ENCODE measurements at places on chromosomes 7 and 10.

- no peak for DNase-seq
These were observed 1197.7 kb upstream of the LRRN3 start for GRCh38 chr7:109893231-109893630.

DNA sequence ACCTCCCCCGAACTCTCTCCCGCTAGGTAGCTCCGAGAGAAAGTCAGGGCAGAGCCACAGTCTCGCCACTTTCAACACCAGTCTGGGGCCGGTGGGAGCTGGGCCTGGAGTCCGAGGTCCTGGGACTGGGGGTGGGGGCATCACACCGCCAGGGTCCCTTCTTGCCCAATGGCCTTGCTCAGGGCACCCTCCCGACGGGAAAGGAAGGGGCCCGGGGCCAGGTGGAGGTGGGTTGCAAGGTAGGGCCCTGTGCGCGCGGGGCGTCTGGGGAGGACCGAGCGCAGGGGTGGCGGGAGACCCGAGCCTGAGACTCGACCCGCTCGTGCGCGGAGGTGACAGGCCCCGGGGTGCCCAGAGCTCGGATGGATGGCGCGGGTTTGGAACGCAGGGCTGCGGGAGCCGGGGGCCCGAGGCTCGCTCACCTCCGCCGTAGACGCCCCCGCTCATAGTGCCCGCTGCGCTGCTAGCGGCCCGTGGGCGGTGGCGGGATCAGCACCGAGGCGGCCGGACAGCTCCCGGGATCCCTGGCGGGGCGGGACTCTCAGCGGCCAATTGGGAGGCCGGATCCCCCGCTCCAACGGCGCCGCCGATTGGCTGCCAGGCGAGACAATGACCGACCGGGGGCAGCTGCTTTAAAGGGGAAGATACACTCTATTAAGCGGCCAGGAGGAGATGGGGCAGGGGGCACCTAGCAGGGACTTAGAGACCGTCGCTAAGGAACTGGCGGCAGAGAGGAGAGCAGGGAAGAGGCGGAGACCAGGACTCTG is at the start of gene ACTL6B:
Gene ACTL6B, minus strand, starts transcription at position 541 of the 767 bp plus-strand sequence. Its CDS starts 94 bp downstream, at position 447.
- DNase-seq: no peak

DNA sequence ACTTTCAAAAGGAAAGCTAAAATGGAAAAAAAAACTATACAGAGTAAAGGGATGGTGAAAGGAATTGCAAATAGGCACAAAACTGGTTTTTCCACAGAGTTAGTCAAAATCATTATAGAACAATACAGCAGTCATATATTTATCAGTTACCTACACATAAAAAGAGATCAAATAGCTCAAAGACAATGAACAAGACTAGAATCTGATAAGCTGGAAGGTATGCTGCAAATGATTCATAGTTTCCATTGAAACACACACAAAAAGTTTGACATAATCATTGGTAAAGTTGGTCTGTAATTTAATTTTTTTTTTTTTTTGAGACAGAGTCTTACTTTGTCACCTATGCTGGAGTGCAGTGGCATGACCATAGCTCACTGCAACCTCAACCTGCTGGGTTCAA is 92.4 kb upstream of the SGCE start:
- DNase-seq: no peak

DNA sequence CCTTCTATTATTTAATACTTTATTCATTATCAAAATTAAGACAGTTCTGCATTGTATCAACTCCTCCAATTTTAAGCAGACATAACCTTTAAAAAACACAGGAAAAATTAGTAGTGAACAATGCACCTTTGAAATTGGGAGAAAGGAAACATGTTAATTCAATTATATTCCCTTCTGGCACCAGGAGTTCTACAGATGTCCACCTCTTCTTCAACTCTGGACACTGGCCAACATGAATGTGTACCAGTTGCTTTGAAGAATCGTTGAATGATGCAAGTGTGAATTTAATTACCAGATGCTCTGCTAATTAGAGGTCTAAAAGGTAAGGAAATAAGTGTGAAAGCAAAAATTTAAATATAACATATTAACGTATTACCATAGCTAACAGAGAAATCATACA is 206.7 kb upstream of the IGFBP3 start:
- no peak for DNase-seq

GRCh38 chr7:121079425-121080169 is 91.1 kb downstream of the CPED1 start:
- DNase-seq: no peak

DNA sequence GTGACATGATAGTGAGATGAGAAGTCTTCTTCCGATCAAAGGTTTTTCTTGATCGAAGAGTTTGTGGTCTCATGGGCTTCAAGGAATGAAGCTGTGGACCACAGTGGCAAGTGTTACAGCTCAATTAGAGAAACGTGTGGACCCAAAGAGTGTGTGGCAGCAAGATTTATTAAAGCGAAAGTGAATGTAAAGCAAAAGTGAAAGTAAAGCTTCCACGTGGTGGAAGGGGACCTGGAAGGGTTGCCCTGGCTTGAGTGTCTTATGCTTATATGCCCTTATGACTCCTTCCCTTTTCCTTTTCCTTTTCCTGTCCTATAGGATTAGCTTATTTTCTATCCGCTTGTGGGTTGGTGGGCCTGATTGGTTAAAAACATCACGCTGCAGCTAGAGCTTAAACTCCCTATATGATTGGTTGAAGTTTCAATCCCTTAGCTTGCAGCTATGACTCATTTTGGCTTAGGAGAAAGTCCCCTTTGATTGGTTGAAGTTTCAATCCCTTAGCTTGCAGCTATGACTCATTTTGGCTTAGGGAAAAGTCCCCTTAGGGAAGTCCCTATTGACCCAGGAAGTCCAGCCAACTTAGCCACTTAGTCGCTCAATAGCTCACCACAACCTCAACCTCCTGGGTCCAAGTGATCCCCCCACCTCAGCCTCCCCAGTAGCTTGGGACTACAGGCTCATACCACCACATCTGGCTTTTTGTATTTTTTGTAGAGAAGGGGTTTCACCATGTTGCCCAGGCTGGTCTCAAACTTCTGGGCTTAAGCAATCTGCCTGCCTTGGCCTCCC is 34.7 kb downstream of the MRPS24 start:
- DNase-seq: no peak

- no peak for DNase-seq
These were observed 60.2 kb downstream of the MPP7 start for GRCh38 chr10:28242555-28243204.

- DNase-seq: no peak
These were observed 412.5 kb upstream of the SEMA3C start for GRCh38 chr7:81331061-81332018.

DNA sequence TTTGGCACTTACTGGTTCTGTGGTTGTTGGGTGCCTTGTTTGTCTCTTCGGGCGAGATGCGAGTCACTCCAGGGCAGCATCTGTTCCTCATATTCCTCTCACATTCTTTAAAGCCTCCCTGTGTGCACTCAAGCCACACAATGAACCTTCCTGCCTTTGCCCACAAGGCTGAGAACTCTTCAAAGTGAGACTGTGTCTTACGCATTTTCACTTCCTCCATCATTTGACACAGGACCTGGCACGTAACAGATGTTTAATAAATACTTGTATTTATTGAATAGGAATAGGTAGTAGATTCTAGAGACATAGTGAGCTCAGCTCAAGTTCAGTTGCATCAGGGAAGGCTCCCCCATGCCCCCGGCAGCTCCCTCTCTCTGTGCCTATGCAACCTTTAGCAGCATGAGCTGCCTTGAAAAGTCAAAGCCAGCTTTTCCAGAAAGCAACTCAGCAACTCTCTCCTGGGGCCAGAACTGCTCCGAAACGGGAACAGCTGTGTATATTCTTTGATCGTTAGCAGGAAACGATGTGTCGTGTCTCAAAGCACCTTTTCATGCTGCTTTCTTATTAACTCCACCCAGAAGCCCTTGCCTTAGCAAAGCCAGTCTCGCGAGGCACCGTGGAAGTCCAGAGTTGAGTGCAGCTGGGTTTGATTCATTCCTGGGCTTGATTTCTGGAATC is 97.5 kb downstream of the PFKFB3 start:
- peak; percentile 62 for DNase-seq

DNA sequence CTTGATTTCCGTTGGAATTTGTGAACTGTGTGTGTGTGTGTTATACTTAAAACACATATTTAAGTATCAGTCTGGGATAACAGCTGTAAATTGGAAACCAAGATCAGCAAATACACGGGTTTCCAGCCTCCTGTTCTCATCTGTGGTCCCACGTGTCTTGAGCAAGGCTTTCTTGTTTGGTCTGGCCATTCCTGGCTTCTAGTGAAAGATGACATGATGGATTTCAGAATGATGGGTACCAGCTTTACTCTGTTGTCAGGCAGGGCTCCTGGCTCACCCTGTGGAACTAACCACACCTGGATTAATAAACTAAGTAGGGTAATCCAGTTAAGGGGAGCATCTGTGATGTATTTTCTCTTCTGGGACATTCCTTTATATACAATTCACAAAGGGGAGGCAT is 346.2 kb upstream of the AOAH start:
- DNase-seq: no peak

- no peak for DNase-seq
These were observed 47.9 kb upstream of the CCDC6 start for GRCh38 chr10:59954296-59954695.

- DNase-seq: no peak
These were observed 292.5 kb upstream of the SEMA3C start for GRCh38 chr7:81211204-81211933.

DNA sequence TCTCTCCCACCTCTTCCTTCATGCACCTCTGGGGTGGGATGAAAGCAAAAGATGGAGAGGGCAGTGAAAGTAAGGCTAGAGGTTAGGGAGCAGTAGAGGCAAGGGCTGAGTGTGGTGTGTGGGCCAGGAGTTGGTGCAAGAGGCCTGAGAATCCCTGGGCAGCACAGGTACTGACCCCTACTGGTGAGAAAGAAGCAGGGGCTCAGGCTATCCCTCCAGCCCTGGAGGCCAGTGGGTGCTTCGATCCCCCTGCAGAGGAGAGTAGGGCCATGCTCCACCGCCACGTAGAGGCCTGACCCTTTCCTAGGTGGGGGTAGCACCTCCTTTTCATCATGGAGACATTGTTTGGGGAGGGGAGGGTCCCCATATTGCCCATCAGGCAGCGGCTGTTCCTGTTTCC is 9.8 kb downstream of the CDHR1 start:
- DNase-seq: no peak

DNA sequence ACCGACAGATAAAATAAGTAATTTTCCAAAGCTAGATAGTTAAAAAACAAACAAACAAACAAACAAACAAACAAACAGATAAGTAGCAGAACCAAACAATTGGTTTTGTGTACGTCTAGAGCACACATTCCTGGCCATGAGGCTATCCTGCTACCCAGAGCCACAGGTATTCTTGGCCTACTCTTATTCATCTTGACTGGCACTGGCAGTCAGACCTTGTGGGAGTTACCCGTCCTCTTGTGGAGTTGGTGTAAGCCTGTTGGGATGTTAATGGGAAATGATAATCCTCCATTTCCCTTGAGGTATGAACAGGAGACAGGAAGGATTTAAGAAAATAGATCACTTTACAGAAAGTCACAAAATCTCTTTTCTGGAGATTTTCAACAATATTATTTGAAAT is 142.4 kb upstream of the MEOX2 start:
- DNase-seq: no peak

GRCh38 chr10:3699916-3700315 is 85.1 kb downstream of the KLF6 start:
- DNase-seq: no peak

DNA sequence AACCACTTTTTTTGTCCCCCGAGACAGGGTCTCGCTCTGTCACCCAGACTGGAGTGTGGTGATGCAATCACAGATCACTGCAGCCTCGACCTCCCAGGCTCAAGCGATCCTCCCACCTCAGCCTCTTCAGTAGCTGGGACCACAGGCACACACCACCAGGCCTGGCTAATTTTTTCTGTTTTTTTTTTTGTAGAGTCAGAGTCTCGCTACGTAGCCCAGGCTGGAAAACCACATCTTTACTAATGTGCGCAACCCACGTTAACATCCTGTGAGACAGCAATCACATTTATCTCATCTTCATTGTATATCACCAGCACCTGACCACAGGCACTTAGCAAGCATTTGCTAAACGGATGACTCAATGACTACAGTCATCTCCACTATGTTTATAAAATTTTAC is 77.8 kb upstream of the ATP6V0A4 start:
- no peak for DNase-seq

DNA sequence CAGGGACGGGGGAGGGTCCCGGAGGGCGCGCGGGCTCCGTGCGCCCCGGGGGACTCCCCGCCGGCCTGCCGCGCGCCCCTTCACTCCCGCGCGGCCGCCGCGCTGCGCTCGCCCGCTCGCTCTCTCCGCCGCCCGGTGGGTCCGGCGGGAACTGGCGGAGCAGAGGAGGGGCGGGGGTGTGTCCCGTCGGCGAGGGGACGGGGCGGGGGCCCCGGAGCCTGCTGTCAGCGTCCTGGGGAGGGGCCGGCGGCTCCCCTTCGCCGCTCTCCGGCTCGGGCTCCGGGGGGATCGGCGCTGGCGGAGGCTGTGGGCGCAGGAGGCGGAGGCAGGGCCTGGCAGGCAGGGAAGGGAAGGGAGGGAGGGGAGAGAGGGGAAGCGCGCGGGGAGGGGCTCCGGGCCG is at the start of gene SH3PXD2A:
Gene SH3PXD2A, minus strand, starts transcription at position 153 of the 400 bp plus-strand sequence. CDS start 310 bp downstream, outside the sequence.
- DNase-seq: no peak

DNA sequence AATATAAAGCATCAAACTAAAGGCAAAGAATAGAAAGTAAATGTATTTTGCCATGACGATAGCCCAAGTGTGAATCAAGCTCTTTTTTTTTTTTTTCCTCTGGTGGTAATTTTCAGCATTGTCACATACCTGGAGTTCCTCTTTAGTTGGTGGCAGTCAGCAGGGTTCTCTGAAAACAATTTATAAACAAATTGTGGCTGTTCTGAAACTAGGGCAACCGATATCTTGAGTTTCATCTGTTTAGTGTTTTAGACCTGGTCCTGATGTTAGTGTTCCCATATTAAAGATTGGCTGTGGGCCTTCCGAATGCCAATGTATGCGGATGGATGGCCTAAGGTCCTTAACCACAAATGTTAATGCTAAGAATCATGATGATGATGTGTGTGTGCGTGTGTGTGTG is 713.1 kb downstream of the GATA3 start:
- no peak for DNase-seq

- no peak for DNase-seq
These were observed 68.0 kb upstream of the LRRC4 start for GRCh38 chr7:128099204-128099671.

DNA sequence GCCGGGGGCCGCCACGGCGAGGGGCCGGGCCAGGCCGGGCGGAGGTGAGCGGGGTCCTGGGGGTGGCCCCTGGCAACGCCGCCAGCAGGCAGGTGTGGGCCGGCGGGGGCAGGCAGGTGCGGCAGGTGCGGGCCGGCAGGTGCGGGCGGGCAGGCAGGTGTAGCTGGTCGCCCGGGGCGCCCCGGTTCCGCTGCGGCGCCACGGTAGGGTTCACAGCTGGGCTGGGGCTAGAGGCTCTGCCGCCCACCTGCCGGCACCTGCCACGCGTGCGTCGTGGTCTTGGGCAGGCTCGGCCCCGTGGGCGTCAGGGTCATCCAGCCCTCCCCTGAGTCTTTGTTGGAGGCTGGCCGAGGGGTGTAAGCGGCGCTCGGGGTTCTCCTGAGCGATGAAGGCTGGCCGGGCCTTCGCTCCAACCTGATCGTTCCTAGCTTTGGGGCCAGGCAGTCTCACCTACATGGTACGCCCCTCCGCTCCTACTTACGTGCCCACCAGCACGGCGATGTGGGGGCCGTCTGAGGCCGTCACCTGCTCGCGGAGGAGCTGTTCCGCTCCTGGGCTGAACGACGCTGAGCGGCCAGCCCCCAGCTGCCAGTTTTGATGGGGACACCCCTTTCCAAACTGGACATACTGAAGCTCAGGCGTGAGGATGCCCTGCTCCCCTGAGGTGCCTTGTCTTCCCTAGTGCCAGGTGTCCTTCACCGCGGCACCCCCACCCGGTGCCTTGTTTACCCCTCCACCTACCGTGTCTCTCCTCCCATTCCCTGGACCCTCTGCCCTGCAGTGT is 493 bp downstream of the ZMIZ2 start:
- DNase-seq: no peak
